ENCODE measurements at places on chromosomes 11 and 22.

DNA sequence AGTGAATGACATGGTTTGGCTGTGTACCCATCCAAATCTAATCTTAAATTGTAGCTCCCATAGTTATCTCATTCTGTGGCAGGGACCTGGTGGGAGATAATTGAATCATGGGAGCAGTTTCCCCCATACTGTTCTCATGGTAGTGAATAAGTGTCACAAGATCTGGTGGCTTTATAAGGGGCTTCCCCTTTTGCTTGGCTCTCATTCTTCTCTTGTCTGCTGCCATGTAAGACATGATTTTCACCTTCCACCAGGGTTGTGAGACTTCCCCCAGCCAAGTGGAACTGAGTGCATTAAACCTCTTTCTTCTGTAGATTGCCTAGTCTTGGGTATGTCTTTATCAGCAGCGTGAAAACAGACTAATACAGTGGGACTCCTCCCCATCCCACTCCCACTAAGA is 11.1 kb downstream of the OR5A2 start:
- DNase-seq: no peak

GRCh38 chr22:25448435-25449051 is 115.9 kb upstream of the GRK3 start:
- no peak for DNase-seq

DNA sequence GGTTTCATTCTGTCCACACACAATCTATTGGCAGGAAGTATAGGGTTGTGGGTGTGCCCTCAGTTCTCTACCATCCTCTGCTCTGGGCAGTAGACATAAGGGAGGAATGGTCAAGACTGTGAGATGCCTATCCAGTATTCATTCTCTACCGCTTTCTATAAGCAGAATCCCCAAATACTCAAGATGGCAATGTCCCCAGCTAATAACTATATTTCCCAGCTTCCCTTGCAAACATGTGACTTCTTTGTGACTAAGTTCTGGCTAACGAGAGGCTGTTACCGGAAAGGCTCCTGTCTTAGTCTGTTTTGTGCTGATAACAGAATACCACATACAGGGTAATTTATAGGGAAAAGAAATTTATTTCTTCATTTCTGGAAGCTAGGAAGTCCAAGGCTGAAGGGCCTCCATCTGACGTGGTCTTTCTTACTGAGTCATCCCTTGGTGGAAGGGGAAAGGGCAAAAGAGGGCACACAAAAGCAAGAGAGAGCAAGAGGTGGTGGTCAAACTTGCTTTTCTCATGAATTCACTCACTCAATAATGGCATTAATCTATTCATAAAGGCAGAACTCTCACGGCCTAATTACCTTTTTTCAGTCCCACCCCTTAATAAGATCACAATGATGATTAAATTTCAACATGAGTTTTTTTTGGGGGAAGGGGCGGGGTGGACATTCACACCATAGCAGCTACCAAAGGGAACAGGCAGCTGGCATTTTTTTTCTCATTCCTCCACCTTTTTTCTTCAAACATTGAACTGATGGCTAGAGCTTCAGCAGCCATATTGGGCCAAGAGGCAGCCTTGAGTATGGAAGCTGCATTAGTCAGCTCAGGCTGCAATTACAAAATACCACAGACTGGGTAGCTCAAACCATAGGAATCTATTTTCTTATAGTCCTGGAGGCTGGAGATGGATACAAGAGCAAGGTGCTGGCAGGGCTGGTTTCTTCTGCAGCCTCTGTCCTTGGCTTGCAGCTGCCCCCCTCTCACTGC is 109.7 kb upstream of the OR9Q1 start:
- no peak for DNase-seq

- DNase-seq: no peak
These were observed 1047.1 kb upstream of the CCDC90B start for GRCh38 chr11:84333221-84333620.

DNA sequence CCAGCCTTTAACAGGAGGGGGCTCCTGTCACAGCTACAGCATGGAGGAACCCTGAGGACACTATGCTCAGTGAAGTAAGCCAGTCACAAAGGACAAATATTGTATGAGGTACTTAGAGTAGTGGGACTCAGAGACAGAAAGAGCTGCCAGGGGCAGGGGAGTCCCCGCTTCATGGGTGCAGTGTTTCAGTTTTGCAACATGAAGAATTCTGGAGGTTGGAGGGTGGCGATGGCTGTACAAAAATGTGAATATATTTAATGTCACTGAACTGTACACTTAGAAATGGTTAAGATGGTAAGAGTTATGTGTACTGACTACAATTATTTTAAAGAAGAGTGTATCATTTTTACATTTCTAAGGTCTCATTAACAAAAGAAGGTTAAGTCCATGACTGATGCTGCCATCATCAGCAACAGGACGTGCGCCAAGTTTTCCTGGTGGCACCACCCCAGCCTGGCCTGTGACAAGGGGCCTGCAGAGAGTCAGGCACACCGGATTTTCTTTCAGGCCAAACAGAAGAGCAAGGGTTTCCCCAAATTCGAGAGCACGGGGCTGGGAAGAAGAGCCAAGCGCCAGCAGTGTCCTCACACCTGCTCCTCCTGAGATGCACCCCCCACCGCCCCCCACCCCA is 22.1 kb downstream of the YPEL1 start:
- DNase-seq: no peak

GRCh38 chr11:2881076-2881980 is 4.2 kb downstream of the CDKN1C start:
- DNase-seq: no peak

Data from NCI-H2107 (cell line).